Activated naive CD8-positive, alpha-beta T cell treated with anti-CD3 and anti-CD28 coated beads, Interleukin-2, amount 10 ng/mL, durations not matched to agents 7 days and 5 days (primary cell): ENCODE measurements at places on chromosomes 1 and 21. TPM values are rescaled to one million over a fixed set of nuclear protein-coding genes. Genes with fewer than 3 reads are reported as not detected.

CDC20 gene
- total RNA-seq, result 107 TPM

IGSF9 gene
- total RNA-seq, result not detected

IFFO2 gene
- total RNA-seq, result 21.8 TPM

DCLRE1B gene
- 14.3 TPM for total RNA-seq

GRCh38 chr1:100452641-100453040 is 85.3 kb upstream of the GPR88 start:
- peaks cover 35% of the 10 kb centered on the region for H3K36me3 ChIP-seq
- H3K27me3 ChIP-seq, result no peaks in the 10 kb centered on the region
- DNase-seq, result no peak

GRCh38 chr21:29887313-29888009 is 52.3 kb downstream of the GRIK1 start:
- H3K36me3 ChIP-seq, result no peaks in the 10 kb centered on the region
- H3K4me3 ChIP-seq, result no peak overlapping the region
- H3K27ac ChIP-seq, result no peak overlapping the region
- H3K4me1 ChIP-seq, result no peaks in the 10 kb centered on the region
- peaks cover 2% of the 10 kb centered on the region for H3K27me3 ChIP-seq
- DNase-seq, result no peak

DNA sequence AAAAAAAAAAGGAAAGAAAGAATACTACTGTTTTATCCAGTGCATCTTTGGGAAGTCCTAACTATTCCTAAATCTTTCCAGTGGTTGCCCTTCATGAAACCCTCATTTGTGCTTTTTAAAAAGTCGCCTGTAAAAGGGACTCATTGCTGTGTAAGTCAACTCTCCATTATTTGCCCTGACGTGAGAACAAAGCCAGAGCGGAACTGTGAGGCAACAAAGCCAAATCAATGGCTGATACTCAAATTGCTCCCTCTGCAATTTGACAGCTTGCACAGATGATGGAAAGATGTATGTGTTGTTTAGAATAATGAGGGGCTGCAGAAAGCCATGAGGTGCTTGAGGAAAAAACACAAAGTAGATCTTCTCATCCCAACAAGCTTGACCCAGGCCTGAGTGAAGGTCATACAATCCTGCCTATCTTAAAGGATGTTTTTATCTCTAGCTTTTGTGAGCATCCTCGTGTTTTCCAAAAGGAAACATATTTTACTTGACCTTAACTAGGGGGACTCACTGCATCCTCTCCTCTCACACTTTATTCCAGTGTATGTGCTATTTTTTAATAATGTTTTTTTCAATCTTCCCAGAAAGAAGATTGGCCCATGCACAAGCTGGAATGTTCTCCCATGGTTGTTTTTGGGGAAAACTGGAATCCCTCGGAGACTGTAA is 33.4 kb downstream of the SMYD2 start:
- H3K36me3 ChIP-seq, result peaks cover 9% of the 10 kb centered on the region
- H3K27me3 ChIP-seq, result no peaks in the 10 kb centered on the region
- no peak overlapping the region for H3K4me3 ChIP-seq
- no peak overlapping the region for H3K27ac ChIP-seq

GRCh38 chr1:47128221-47128620 is 9.0 kb upstream of the CYP4A22 start:
- H3K27ac ChIP-seq, result no peak overlapping the region
- peaks cover 7% of the 10 kb centered on the region for H3K27me3 ChIP-seq
- H3K36me3 ChIP-seq, result no peaks in the 10 kb centered on the region
- no peak for DNase-seq

- no peaks in the 10 kb centered on the region for H3K36me3 ChIP-seq
- no peaks in the 10 kb centered on the region for H3K4me1 ChIP-seq
- H3K4me3 ChIP-seq, result no peak overlapping the region
- DNase-seq, result no peak
Observed at GRCh38 chr1:47686731-47687630, 249.1 kb downstream of the FOXD2 start.

DNA sequence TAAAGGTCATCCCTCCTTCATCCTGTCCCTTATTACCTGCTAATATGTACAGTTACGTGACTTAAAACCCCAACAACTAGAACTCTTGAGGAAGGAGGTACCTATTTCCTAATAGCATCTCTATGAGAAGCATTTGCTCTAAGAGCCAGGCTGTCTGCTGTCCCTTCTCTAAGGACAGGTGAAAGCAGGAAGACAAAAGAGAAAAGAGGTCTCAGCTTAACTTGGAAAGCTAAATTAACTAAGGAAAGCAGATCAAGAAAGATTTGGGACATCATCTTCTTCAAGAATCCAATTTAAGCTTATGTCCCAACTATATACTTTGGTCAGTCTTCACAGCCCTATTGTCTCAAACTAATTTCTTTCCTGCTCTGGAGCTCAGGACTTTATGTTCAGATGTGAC is 2.9 kb downstream of the EGLN1 start:
- H3K36me3 ChIP-seq, result peaks cover 37% of the 10 kb centered on the region
- no peak overlapping the region for H3K27ac ChIP-seq
- H3K27me3 ChIP-seq, result peaks cover 5% of the 10 kb centered on the region
- H3K4me3 ChIP-seq, result peak overlapping the region; percentile 93

- peaks cover 33% of the 10 kb centered on the region for H3K4me1 ChIP-seq
- no peak for DNase-seq
- peaks cover 5% of the 10 kb centered on the region for H3K36me3 ChIP-seq
- H3K27me3 ChIP-seq, result peaks cover 7% of the 10 kb centered on the region
Observed at GRCh38 chr21:44875316-44875700, 1.8 kb upstream of the PTTG1IP start.

DNA sequence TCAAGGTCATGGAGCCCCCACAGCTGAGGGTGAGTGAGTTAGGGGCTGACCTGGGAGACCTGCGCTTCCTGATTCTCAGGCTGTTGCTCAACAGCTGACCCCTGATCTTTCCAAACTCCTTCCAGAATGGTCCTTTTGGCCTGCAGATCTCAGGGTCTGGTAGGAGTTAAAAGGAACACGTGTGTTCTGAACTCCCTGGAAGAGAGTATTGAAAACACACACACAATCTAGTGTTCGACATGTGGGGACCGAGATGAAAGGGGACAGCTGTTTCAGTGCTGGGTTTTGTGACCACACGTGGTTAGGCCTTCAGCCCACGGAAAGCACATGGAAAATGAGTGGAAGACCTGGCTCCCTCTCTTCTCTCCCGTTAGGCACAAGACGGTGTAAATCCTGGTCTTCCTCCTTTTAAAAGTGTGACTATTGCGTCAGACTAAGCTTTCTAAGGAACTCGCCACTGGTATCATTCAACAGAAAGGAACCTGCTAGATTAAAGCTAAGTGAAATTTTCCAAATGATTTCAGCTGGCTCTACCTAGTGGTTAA is 49.6 kb downstream of the RUNX1 start:
- no peak for DNase-seq
- H3K36me3 ChIP-seq, result peaks cover 3% of the 10 kb centered on the region
- peaks cover 8% of the 10 kb centered on the region for H3K27me3 ChIP-seq

DNA sequence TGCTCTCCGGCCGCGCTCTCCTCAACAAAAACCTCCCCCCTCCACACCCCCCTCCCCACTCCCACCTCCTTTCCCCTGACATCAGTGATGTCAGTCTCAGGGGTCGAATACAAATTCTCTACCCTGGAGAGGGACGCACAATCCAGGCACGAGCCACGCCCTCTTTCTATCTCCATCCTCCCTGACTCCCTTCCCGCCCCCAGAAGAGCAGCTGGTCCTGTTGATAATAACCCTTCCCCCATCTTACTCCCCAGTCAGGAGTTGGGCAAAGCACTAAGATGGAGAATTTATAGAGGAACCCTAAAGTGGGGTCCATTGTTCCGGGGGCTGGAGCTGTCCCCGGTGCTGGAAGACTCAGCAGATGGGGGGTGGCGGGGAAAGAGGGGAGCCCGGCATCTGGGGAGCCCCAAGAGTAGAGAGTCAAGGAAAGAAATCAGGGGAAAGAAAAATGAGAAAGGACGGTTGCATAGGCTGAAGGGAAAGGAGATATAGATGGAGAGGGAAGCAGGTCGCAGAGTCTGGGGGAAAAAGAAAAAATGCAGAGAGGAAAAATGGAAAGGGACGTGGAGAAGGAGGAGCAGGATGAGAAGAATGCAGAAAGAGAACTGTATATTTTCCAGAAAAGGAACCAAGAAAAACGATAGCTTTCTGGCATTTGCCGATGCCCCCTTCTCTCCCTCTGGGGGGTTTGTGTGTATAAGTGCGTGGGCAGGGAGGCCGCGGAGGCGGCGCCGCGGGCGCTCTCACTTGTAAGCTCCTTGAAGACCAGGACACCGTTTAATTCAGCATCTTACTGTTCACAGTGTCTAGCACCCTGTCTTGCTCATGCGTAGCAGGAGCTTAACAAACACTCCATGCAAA is at the start of gene CELF3:
Gene CELF3 (minus strand): TSS at position 33 of the 861 bp plus-strand sequence. CDS start 783 bp downstream, outside the sequence.
- no peak for DNase-seq
- H3K4me1 ChIP-seq, result peaks cover 12% of the 10 kb centered on the region
- H3K4me3 ChIP-seq, result peak within 1 kb of the TSS; percentile 8
- H3K36me3 ChIP-seq, result peaks cover 3% of the 10 kb centered on the region
- H3K27ac ChIP-seq, result no peak within 1 kb of the TSS
